ENCODE measurements at places on chromosomes 13 and 19.

DNA sequence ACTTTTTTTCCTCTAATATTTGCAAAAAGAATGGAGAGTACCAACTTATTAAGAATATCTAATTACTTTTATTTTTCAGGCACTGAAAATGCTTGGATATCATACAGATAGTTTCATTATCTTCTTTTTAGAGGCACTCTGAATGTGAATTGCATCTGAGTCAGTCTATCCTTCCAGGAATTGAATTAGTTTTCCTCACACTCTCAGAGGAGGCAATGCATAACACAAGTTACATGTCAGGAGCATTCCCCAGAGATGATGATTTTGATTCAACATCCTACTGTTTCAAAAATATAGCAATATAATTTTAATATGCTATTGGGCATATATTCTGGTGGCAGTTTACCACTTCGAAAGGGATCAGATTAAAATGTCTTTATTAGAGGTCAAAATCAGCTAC is 1315.4 kb downstream of the PCDH9 start:
- no peak for DNase-seq

DNA sequence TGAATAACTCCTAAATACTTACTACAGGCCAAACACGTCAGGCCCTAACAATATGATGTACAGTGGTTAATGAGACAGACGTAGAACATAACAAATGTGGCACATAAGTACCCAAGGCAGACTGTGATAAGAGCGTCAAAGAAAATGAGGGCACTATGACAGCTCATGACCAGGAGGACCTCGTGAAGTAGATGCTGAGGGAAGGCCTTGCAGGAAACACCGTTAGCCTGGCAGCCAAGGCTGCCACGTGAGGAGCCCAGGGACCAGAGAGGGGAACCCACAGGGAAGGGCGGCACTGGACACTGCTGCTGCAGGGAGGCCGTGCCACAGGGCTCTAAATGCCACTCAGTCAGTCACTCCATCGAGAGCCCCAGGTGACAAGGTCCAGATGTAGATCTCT is 5.7 kb downstream of the TUBGCP3 start:
- DNase-seq = no peak

DNA sequence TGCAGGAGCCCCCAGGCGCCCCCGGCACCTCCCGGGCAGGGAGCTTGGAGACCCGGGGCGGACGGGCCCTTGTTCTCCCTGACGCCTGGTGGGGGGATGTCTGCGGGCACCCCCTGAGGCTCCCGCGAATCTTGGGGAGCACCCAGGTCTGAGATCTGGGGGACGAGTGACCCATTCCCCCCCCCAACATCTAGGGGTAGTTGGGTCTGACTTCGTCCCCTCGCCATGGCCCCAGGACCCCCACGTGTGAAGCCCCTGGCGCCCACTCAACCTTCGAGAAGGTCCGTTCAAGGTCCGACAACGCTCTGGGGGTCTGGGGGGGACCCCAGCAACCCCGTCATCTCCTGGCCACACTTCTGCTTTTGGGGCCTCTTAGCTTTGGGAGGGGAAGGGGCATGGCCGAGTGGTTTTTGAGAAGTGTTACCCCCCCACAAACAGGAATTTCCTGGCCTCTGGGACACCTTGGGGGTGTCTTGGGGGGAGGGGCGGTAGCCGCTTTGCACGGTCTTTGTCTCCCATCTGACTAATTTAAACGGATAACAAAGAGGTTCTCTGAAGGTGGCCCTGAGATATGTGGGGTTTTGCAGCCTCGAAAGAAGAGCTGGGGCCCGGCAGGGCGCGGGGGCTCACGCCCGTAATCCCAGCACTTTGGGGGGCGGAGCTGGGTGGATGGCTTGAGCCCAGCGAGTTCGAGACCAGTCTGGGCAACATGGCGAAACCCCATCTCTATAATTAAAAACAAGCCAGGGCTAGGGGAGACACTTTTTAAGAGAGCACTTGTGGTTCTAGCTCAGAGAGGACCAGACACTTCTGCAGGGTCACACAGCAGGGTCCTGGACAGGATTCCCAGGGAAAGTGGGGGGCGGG is 608 bp downstream of the CNN2 start:
- no peak for DNase-seq

DNA sequence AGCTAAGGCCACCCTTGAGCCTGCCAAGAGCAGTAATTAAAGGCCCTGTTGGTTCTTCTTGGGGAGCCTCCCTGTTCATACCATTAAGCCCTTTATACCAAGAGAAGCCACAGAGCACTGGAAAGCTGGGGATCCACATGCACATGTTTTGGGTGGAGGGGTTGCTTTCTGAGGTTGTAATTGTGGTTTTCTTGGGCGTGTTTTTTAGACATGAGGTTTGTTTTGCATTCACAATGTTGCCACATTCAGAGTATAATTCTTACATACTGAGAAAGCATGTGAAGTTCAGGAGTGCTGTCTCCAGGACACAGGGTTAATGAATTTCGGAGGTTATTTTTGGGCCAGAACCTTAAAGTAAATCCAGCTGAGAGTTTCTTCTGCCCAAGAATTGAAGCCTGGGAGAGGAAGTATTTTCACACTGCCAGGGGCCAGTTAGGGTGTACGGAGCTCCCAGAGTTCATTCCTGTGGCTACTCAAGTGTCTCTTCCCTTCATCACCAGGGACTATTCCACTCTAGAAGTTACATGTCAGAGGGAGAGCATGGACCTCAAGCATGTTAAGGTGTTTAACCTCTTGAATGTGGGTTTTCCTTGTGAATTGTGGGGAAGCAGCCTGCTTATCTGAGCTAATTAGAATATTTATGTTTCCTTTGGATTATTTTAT is 37.0 kb downstream of the ZNF136 start:
- no peak for DNase-seq

- no peak for DNase-seq
Measured at GRCh38 chr13:26228096-26228495, 6.0 kb upstream of the RNF6 start.

GRCh38 chr13:92460479-92460878 is 766.1 kb upstream of the GPC6 start:
- DNase-seq = no peak

GRCh38 chr13:95568131-95568530 is 15.6 kb downstream of the CLDN10 start:
- DNase-seq = no peak

DNA sequence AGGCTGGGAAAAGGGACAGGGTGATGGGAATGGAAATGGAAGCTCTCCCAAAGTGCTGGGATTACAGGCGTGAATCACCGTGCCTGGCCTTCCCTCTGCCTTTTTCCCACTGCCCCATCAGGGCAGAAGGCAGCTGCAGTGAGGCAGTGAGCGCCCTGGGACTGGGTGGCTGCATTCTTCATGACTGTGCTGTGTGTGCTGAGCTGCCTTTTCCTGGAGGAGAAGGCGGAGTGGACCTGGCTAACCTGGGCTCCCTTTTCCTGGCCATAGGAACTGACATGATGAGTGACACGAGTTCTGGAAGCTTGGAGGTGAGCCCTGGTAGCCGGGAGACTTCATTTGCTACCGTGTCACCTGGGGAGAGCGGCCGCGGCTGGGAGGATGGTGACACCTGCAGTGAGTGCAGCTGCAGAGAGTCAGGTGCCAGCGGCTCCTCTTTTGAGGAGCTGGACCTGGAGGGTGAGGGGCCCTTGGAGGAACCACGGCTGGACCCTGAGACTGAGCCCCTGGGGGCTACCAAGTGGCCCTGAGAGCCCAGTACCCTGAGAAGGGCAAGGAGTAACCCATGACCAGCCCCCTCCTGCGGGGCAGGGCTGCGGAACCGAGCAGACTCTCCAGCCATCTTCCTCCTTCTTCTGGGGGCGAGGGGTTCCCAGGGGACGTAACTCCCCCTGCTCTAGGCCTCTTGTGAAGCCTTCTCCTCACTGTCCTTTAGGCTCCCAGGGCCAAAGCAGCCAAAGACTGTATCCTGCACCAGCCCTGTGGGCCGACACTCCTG is 26.3 kb upstream of the ZNF492 start:
- no peak for DNase-seq

- DNase-seq = peak; percentile 40
Measured at GRCh38 chr19:53808710-53809125, 15.4 kb downstream of the NLRP12 start.

GRCh38 chr13:54305377-54305776 is 1276.8 kb downstream of the OLFM4 start:
- no peak for DNase-seq

GRCh38 chr13:97278435-97279411 is 56.6 kb downstream of the MBNL2 start:
- no peak for DNase-seq

- no peak for DNase-seq
Measured at GRCh38 chr19:33504058-33504444, 17.5 kb downstream of the PEPD start.

DNA sequence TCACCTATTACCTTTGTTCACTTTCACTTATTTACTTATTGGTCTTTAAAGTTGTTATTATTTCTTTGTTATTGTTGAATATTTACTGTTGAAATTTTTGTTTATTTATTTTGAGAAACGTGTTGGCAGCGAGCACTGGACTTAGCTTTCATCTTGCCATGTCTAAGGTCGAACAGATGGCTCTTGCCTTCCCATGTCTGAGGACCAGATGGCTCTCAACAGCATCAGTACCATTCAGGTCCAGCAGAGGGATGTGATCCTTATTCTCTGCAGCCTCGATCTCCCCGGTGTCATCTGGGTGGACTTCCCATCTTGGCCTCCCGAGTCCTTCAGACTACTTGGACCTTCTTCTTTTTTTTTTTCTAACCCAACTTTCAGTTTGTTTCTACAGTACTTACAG is 1437.6 kb downstream of the UQCRFS1 start:
- DNase-seq = peak; percentile 55

DNA sequence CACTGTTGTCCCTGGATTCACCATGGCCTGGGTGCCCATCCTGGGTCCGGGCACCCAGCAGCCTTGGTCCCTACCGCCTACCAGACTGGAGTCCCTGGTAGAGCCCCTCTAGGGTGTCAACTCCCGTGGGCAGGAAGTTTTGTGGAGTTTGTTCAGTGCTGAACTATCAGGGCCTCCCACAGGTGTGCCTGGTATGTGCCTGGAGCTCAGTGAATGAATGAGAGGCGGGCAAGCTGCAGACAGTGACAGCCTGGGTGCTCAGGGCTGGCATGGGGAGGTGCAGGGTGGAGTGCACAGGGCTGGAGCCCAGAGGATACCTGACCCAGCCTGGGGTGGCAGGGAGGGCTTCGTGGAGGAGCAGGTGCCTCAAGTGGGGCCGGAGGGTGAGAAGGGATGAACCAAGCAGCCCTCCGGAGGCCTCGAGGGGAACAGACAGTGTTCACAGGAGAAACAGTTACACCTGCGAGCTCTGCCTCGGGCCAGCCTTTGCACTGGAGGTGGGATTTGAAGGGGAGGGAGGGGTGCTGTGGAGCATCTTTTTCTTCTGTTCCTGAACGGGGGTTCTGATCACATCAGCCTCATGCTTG is 29.6 kb downstream of the PAK4 start:
- DNase-seq = no peak

DNA sequence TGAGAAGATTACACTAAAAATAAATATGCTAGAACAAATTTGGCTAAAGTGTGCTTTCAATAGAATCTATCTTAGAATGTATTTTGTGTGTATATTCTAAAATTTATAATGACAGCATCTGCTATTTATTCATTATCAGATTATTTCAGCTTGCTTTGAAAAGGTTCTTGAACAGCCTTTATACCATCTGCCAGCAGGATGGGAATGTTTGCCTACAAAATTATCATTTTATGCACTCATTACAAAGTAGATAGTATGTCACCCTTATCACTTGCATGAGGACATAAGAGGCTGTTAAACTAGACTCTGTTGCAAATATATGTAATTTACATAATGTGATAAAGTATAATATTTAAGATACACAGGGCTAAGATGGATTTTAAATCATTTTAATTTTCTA is 1286.9 kb upstream of the PCDH20 start:
- DNase-seq = peak; percentile 39

DNA sequence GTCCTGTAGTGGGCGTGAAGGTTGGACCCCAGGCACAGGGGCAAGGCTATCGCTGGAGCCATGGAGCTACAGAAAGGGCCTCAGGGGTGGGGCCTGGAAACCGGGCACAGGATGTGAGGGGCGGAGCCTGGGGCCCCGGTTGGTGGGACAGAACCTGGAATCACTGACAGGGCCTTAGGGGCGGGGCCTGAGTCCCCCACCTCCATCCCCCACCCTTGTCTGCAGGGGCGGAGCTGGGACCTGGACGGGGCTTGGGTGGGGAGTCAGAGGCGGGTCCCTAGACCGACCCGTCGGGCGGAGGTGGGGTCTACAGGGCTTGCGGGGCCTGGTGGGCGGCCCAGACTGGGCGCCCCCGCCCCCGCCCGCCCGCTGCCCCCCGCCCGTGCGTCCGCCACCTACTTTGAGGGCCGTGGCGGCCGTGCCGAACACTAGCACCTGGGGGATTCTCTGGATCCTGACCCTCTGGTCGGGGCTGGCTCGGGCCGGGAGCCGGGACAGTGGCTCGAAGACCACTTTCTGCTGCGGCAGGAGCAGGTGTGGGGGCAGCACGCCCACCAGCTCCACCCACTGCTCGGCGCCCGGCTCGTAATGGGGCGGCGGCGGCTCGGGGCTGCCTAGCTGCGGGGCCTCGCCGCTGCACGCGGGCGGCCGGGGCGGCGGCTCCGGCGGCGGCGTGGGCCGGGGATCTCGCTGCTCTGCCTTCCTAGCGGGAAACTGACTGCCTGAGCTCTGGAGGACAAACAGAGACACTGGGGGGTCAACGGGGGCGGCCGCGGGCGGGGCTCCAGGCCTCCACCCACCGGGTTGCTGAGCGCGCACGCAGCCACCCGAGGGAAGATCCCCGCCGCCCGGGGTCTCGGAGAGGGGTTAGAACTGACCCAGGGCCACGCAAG is 26.3 kb downstream of the DCAF15 start:
- peak; percentile 71 for DNase-seq

DNA sequence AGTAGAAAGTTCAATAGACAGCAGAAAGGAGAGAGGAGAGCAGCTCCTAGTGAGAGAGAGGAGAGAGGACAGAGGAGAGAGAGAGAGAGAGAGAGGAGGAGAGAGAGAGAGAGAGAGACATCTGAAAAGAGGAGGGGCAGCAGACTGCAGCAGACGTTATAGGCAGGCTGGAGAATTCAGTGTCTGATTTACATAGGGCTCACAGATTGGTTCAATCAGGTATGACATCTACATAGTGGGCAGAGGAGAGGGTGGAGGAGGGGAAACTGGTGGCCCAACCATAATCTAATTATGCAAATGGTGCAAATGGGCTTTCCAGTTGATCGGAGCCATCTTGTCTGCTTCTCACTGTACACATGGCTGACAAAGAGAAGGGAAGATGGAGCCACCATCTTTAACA is 221.3 kb upstream of the TRPC4 start:
- peak; percentile 87 for DNase-seq

GRCh38 chr19:17420475-17420924 is 653 bp downstream of the MVB12A start:
- DNase-seq = peak; percentile 81

DNA sequence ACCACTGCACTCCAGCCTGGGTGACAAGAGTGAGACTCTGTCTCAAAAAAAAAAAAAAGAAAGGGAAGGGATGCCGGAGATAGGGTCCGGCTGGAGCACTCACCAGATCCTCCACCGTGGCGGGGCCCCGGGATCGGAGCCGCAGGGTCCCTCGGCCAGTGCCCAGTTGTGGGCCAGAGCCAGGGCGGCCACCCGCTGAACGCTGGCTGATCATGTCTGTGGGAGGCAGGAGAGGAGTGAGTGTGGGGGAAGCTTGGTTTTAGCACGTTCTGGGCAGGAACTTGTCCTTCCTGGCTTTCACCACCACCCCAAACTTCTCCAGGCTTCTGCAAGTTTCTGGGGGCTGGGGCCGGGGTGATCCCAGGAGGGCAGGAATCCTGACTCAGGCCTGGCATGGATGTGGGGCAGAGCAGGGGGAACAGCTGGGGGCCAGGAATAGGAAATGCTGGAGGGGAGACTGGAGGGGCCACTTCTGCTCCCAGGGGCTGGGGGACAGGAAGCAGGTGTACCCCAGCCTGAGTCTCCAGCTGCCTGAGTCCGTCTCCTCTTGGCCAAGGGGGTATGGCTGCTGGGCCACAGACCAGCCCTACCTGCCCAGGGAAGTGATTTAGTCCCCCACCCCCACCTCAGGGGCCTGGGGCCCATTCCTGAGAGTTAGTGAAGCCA is 4.3 kb upstream of the PTGER1 start:
- DNase-seq = no peak

All from NCI-H82 (cell line).